AG04449 (cell line): ENCODE measurements at places on chromosomes 16 and 17.

GRCh38 chr17:43917016-43917347 lies 9.6 kb upstream of the MPP2 start:
- DNase-seq: no peak

- DNase-seq: peak; percentile 72
These were observed 5.2 kb downstream of the ITPRIPL2 start for GRCh38 chr16:19118938-19119431.

DNA sequence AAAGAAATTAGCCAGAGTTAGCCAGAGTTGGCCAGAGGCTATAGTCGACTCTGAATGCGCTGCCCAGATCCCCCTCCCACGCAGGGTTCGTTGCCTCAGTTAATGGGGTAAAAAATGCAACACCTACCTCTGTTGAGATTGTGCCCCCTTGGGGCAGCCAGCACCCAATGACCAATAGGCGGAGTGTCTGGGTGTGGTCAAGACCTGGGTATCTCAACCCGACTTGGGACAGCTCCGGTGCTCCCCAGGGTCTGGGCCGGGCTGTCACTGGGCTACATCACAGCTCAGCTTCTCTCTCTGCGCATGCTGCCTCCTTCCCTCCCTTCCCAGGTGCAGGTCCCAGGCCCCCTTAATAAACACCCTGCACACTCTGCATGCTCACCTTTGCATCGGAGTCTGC lies 59.6 kb upstream of the GCSH start:
- no peak for DNase-seq

DNA sequence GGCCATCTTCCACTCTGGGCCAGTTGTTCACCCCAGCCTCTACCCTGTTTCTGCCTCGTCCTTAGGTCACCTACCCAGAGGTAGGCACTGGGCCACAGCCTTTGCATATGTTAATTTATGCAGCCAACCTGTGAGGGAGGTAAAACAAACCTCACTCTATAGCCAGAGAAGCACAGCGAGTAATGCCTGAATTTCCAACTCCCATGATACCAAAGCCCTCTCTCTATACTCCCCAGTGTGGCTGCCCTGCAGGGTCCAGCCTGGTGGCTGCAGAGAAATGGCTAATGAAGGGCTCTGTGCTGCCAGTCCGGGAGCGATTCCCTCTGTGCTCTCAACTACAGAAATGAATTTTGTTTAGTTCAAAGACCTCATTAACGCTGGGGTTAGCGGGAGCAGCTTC lies 397.0 kb upstream of the CCL2 start:
- no peak for DNase-seq

DNA sequence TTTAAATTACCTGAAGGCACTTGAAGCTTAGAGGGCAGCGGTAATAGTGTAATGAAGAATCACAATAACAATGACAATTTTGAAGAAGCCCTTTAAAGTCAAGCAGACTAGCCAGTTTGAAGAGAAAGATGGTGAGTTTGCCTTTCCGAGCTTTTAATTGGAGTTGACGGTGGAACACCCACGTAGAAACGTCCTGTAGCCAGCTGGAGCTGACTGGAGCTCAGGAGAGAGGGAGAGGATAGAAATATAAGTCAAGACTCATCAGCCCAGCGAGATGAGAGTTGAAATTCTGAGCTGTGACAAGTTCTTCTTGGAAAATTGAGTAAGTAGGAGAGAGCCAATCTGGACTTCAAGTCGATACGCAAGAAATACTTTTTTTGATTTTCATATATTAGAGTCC lies 91.7 kb upstream of the CACNG3 start:
- DNase-seq: no peak

- no peak for DNase-seq
These were observed 37.8 kb upstream of the CBX4 start for GRCh38 chr17:79877041-79877440.

DNA sequence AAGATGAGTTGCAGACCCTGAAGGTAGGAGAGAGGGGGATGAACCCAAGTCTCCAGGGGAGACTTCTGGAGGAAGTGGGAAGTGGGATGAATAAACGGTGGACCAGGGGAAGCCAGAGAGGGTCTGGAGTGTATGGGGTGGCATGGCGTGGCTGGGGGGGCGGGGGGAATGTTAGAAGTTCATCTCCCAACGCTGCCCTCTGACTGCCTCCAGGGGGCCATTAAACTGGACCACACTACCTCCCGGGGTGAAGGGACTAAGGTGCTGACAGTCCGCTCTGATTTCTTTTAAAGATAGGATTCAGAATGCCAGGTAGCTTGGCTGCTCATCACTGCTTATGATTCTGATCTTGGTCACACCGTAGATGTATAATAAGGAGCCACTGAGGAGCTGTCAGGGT lies 21.2 kb downstream of the ST3GAL2 start:
- no peak for DNase-seq

DNA sequence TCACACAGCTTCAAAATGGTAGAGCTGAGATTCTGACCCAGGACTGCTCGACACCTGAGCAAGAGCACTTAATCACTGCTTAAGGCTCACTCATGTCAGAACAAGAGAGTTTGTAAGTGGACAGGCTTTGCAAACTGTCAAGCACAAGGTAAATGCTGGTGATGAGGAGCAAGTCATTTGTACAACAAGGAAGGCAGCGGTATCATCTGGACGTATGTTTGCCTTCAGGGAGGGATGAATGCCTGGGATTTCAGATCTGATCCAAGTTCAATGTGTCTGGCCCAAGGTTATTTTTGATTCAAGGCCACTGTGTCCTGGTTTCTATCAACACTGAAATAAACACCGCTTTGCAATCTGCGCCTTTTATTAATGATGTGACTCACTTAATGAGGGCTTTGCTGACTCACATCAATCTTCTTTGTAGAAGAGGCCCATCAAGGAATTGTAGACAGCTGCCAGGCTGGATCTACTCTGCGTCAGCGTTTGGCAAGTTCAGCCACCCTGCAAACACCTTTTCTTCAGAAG lies 174.4 kb upstream of the HS3ST3A1 start:
- no peak for DNase-seq

- no peak for DNase-seq
These were observed 191.4 kb downstream of the SLC39A11 start for GRCh38 chr17:72901083-72901482.

- no peak for DNase-seq
These were observed 73.2 kb upstream of the CDH5 start for GRCh38 chr16:66293207-66293735.

DNA sequence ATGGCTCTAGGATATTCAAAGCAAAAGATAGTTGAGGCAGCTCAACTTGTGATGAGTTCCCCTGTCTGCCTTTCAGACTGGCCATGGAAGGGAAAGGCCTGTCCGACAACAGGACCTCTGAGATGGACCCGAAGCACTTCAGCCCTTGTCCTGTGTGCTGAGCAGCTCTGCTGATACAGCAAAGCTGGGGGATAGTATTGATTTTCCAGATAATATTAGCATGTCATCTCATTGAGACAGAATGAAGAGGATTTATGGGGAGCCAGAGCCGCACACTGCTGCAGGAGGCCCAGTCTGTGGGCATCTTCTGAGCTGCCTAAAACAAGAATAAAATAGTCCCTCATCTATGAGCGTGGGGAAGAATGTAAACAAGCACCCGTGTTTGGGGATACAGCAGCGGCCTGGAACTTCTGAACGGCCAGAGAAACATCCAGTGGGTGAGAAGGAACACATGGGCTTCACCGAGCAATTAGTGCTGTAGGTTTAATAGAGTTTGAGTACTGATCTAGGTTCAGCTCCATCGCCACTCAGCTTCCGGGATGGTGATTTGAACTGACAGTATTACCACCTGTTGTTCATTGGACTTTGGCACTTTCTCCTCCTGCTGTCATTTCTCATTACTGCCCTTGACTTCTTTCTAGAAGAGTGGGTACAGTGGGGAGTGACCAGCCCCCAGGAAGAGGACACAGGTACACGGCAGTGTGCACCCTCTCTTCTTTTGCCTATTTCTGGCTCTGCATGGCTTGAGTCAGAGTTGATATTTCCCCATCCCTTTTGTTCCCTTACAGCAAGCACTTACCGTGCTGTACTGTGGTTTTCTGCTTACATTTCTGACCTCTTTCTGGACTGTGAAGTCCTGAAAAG lies 96.5 kb upstream of the TBX2 start:
- no peak for DNase-seq

- no peak for DNase-seq
These were observed 772 bp upstream of the SAMD14 start for GRCh38 chr17:50130559-50131305.

DNA sequence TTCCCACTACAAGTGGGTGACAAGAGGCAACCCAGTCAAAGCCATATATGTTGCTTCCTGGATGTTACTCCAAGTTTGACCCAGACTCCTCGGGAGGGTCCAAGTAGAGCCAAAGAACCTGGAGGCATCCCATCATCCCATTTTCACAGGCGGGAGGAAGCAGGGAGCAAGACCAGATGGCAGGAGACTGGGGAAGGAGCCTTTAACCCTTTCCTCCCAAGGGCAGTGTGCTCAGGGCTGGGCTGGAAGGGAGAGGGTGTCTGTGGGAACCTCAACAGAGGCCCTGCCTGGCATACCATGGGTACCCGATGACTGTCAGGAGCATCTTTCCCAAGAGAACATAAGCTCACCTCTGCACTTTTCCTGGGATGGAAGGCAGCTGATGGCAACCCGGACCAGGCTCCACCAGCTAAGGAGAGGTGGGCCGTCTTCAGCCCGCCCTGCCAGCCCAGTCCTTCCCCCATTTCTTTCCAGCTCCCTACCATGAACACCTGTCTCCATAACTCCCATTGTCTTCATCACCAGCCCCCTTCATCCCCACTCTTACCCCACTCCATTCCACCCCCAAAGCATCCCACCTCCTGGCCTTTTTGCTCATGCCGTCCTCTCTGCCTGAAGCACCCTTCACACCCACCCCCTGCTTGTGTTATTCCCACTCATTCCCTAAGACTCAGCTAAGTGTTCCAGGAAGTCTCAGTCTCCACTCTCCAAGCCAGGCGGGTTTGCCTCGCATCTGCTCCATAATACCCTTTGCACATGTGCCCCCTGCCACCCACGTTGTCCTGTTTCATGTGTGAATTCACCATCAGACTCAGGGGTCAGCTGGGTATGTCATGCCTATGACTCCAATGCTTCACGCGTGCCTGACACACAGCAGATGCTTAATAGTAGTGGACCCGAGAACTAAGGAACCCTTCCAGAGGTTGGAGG lies 5.9 kb upstream of the SLC16A5 start:
- no peak for DNase-seq

GRCh38 chr16:90031186-90031930 lies 12.1 kb upstream of the DBNDD1 start:
- DNase-seq: no peak

DNA sequence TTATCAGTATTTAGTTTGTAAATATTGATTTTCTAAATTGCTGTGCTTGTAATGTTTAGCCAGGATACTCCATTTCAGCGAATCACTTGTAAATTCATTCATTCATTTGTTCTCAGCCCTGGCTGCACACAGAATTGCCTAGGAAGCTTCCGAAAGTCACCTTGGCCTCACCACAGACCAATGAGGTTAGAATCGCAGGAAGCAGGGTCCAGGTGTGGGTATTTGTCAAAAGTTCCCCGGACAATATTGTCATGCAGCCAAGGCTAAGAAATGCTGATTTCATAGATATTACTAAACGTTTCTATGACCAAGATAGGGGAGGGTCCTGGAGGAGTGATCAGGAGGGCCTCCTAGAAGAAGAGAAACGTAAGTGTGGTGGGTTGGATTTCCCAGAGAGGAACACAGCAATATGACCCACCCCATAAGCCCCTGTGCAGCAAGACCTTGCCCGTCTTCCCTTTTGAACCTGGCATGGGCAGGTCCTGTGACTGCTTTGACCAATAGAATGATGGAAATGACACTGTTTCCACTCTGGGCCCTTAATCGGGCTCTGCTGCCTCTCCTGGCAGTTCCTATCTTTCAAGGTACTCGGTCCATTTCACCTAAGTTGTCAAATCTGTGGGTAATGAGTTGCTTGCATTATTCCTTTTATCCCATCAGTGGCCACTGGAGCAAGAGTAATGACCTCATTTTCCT lies 238.7 kb downstream of the FOXL1 start:
- no peak for DNase-seq

DNA sequence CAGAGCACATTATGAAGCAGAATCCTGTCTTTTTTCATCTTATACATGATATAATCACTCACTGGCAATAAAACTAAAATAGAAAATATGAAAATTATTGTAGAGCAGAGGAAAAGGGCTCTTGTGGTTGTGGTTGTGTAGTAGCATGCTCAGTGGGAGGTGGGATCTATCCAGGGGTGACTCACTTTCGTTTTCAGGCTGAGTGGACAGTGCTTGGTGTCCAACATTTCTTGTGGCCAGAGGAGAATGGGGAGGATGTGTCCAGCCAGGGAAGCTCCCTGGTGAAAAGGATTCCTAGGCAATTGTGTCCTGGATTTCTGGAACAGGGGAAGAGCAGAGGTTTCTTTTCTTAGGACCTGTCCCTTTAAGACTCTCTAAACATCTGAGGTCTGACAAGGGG lies 31.9 kb upstream of the CPHXL start:
- no peak for DNase-seq

- no peak for DNase-seq
These were observed 14.4 kb downstream of the B9D1 start for GRCh38 chr17:19348081-19348650.

DNA sequence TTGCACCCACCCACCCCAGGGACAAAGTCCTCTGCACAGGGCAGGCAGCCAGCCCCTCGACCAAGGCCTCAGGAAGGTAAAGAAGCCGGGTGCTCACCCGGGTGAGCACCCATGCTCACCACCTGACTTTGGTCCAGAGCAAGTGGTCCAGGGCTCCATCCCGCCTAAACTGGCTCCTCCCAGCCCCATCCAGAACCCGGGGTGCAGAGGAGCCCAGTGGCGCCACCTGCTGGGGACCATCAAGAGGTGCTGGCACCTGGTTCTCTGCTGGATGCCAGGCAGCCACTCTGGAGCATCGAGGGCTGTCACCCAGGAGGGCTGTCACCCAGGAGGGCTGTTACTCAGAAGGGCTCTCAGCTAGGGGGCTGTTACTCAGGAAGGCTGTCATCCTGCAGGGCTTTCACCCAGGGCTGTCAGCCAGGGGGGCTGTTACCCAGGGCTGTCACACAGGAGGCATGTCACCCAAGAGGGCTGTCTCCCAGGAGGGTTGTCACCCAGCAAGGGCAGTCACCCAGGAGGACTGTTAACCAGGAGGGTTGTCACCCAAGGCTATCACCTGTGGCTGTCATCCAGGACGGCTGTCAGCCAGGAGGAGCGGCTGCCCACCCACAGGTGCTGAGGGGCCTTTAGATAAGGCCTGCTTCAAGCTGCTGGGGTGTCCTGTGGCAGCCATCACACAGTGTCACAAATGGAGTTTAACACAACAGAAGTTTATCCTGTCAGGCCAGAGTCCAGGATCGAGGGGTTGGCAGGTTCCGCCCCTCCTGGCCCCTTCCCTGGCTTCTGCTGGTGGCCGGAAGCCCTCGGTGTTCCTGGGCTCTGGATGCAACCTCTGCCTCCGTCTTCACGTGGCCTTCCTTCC lies 98.5 kb downstream of the TNFRSF13B start:
- no peak for DNase-seq

- no peak for DNase-seq
These were observed 40.0 kb downstream of the MRPS23 start for GRCh38 chr17:57809879-57810278.

DNA sequence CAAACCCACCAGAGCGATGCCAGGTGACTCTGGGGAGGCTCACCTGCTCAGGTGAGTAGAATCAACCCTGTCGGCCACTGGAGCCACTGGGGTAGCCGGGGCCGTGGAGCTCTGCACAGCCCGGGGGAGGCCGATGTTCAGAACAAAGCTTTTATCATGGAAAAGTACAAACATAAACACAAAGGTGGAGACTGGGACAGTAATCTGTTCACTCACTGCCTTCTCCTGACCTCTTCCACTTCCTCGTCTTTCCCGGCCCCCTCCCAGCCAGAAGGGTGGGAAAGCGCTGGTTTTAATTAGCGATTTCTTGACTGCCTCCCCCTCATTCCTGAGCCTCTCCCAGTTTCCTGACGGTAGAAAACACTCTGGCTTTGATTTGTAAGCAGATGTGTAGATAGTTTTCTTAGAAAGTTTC lies 9.8 kb upstream of the TEX19 start:
- DNase-seq: no peak

GRCh38 chr17:31313982-31314781 lies at the start of gene EVI2B:
EVI2B (minus strand) TSS chr17:31314054; CDS start chr17:31305609, 8,445 bp downstream.
- DNase-seq: no peak
